Kidney epithelial cell (primary cell): ENCODE measurements at places on chromosomes 3 and 15.

DNA sequence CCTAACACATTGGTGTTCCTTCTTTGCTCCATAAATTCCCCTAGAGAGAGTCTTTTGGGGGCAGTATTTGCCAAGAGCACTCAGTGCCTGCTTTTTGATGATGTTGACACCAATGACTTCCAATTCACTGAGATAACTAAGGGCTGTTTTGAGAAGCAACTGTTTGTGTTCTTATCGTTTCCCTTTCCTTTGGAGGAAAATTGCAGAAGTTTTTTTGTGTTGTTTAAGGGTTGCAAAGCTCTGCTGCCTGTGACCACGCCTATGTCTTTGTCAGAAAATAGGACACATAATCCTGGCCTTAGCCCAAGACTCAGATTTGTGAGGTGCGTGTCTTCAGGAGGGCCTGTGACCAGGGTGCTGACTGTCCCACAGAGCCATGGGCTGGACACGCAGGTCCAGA, 99.6 kb downstream of the FAM43A start:
- DNase-seq, result no peak

DNA sequence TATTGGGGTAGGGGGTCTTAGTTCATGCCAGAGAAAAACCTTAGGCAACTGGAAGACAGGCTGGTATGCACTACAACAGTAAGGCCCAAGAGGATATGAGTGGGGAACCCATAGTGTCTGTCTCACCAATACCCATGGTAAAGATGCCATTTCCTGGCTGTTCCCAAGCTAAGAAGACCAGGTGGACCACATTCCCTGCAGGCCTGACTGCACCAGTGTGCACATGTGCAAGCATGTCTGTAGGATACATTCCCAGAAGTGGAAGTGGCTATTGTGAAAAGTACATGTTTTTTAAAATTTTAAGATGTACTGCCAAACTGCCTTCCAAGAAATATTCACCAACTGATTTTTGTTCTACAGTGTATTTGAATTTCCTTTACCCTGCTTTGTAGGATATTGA, 207.3 kb upstream of the CTNNB1 start:
- no peak for DNase-seq

GRCh38 chr15:87420017-87420416, 836.5 kb downstream of the NTRK3 start:
- no peak for DNase-seq

DNA sequence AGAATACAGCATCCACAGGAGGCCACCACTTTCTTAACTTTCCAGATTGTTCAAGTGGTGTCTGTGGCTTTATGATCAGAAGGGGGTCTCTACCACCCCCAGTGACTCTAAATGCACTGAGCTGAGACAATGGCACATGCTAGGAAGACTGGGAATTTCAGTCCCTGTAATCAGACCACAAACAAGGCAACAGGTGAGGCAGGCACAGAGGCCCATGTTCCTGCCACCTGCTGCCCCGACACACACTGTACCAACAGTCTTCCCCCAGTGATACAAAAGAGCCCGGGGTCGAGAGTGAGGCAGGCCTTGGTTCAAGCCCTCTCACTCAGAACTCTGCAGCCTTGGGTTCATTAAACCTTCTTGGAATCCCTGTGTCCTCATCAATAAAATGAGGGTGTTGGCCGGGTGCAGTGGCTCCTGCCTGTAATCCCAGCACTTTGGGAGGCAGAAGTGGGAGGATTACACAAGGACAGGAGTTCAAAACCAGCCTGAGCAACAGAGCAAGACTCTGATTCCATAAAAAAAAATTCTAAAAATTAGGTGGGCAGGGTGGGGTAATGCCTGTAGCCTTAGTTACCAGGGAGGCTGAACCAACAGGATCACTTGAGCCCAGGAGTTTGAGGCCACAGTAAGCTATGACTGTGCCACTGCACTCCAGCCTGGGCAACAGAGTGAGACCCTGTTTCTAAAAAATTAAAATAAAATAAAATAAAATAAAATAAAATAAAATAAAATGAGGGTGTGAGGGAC, 55.8 kb downstream of the ADCY5 start:
- DNase-seq, result no peak
